ENCODE measurements at places on chromosomes 16 and 17. TPM values are rescaled to one million over a fixed set of nuclear protein-coding genes. Genes with fewer than 3 reads are reported as not detected.

DNA sequence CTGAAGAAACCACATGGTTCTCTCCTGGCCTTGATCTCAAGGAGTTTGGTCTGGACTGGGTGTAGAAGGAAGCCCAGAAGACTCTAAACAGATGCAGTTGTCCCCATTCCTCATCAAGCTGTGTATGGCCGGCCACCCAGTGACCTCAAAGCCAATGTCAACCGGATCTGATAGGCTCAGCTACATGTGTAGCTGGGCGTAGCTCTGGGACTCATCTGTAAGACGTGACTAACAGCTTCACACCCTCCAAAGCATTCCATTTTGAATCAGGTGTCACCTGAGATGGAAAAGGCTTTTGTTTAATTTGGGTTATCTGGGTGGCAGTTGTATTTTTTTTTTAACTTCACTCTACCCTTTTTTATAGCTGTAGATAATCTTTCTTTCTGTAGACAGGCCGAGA lies 130.4 kb downstream of the ABCC12 start:
- no peak for DNase-seq

DNA sequence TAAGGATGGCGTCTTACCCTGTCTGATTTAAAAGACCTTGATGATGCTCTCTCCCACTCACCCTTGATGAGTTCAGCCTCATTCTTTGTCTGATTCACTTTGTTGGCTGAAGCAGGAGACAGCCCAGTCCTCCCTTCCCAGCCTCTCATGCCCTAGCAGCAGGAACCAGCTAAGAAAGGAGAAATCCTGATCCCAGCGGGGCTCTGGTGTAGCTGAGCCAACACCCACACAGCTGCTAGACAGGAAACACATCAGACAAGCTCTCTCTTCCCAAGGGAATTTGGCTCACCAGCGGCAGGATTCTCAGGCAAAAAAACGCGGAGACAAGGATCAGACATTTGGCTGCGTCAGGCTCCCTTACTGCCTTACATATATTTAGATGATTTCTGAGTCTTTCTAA lies 211.5 kb downstream of the CDH11 start:
- no peak for DNase-seq

DNA sequence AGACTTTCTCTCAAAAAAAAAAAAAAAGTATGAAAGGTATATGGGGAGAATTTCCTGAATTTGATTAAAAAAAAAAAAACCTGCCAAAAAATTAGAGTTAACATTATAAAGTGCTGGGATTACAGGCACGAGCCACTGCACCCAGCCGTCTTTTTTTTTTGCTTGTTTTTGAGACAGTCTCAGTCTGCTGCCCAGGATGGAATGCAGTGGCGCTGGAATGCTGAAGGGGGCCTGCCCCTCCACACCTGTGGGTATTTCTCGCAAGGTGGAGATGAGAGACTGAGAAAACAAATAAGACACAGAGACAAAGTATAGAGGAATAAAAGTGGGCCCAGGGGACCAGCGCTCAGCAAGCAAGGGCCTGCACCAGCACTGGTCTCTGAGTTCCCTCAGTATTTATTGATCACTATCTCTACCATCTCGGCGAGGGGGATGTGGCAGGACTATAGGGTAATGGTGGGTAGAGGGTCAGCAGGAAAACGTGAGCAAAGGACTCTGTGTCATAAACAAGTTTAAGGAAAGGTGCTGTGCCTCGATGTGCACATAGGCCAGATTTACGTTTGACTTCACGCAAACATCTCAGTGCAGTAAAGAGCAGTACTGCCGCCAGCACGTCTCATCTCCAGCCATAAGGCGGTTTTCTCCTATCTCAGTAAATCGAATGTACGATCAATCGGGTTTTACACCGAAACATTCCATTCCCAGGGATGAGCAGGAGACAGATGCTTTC lies 117.2 kb downstream of the GOSR1 start:
- no peak for DNase-seq

- no peak for DNase-seq
Observed at GRCh38 chr17:77311371-77311981, 170.7 kb downstream of the SEC14L1 start.

- no peak for DNase-seq
Observed at GRCh38 chr16:9357829-9358228, 266.4 kb downstream of the HAPSTR1 start.

GRCh38 chr17:81807839-81808238 lies 3.9 kb downstream of the GCGR start:
- DNase-seq, result no peak

GRCh38 chr17:77741109-77741508 lies 217.4 kb upstream of the TNRC6C start:
- DNase-seq, result peak; percentile 57

- no peak for DNase-seq
Observed at GRCh38 chr16:48574766-48575165, 35.2 kb downstream of the N4BP1 start.

DNA sequence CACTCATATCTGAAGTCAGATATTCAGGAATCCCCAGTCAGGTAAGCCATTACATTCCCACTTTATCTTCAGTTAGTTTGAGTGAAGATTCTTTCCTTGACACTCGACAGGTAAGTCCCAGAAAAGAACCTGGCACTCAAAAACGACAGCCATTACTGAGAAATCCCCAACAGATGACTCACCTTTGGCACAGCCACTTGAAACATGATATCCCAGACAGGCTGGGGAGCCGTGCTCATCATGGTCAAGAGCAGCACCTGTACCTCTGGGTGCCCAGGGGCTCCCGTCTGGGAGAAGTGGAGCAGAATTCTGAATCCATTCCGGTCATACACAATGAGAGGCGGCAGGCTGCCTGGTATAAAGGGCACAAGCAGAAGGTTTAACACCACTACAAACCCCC lies 16.8 kb upstream of the COG7 start:
- no peak for DNase-seq

- no peak for DNase-seq
Observed at GRCh38 chr16:81451753-81452680, 7.4 kb downstream of the CMIP start.

GRCh38 chr17:27338536-27338985 lies 44.6 kb downstream of the WSB1 start:
- no peak for DNase-seq

GRCh38 chr17:67632141-67632540 lies 85.6 kb upstream of the NOL11 start:
- DNase-seq, result no peak

DNA sequence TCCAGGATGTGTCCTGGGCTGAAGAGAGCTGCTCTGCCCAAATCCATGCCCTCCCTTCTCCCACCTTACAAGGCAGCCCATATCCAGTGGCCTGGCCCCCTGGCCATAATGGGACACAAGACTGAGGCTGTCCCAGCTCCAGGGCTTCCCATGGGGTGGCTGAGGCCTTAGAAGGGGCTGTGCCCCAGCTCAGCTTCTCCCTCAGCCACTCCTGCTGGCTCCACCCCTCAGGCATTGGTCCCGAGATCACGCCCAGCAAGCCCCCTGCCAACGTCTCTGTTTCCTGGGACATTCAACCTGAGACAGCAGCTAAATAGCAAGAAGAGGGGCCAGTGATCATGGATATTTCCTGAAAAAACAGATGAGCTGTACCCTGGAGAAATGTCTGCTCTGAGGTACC lies 43.3 kb downstream of the ARHGAP27 start:
- DNase-seq, result no peak

- DNase-seq, result no peak
Observed at GRCh38 chr16:66750279-66751052, 943 bp downstream of the DYNC1LI2 start.

GRCh38 chr17:17024778-17025300 lies 17.4 kb upstream of the MPRIP start:
- no peak for DNase-seq

- no peak for DNase-seq
Observed at GRCh38 chr16:65136681-65137080, 14.8 kb upstream of the CDH11 start.

GRCh38 chr17:30200106-30200505 lies 35.4 kb downstream of the SLC6A4 start:
- DNase-seq, result no peak

DNA sequence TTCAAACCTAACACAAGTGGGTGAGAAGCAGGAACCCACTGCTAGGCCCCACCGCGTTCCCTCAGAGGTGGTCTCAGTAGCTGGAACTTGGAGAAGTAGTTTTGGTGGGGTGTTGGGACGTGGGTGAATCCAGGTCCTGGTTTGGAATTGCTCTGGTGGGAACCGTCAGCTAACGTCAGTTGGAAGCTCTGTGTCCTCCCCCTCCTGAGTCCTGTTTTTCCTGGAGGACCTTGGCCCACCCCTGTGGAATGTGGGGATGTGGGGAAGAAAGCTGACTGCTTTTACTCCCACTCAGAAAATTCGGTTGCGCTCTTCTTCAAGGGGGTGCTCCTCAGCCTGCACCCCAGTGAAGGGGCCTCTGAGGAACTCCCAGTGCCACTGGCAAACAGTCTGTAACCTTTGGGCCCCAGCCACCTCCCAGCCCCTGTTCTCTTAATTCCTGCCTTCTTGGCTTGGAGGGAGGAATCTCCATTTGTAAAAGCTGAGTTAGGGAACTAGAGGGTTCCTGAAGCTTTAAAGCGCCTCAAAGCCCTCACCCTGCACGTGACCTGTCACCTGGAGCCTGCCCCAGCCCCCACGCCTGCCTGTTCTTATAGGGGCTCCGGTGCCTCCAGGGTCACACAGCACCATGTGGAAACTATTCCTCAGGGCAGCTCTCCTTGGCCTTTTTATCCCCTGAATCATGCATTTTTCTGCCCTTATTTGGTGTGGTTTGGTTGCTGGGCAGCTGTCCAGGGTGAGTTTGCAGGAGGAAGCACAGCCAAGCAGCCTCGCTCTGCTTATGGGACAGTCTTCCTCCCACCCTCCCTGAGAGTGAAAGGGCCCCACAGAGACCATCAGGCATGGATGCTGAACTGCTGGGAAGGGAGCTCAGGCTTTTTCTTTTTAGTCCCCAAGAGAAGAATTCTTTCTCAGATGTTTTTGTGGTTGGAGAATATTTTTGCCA lies 16.2 kb upstream of the NAGLU start:
- peak; percentile 94 for DNase-seq

- no peak for DNase-seq
Observed at GRCh38 chr17:29291163-29291752, 2.7 kb downstream of the NUFIP2 start.

GRCh38 chr17:41784207-41784744 lies 2.2 kb downstream of the JUP start:
- no peak for DNase-seq

- no peak for DNase-seq
Observed at GRCh38 chr17:1509290-1509881, 7.0 kb downstream of the INPP5K start.

GRCh38 chr17:10151667-10152496 lies 46.5 kb downstream of the GAS7 start:
- DNase-seq, result no peak

DNA sequence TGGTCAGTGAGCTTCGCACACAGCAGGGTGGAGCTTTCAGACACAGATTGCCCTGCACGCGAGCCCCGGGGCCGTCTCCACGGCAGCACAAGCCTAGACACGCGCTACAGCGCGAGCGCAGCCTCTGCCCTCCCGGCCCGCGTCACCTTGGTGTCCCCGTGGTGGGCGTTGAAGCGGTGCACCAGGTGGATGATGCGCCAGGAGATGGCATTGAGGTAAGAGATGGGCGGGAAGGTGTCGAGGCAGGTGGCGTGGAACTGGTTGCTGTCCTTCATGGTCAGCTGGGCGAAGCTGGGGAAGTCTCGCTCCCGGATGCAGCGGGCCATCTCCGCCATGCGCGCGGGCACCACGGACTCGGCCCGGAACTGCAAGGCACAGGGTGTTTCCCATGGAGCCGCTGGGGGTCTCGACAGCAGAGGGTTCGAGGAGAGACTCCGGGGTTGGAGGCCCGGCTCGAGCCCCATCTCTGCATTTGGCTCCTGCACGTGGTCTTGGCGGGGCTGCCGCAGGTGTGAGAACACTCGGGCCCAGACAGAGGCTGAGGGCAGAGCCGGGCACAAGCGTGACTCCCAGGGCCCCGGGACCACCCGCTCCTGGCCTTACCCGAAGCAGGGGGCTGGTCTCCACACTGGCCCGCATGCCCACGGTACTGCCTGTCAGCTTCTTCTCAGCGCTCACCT lies 4.3 kb upstream of the CYBA start:
- DNase-seq, result peak; percentile 81

- DNase-seq, result peak; percentile 88
Observed at GRCh38 chr17:42312285-42313130, 24.2 kb downstream of the STAT5A start.

CSF3 gene
- total RNA-seq, result not detected

CHST4 gene
- total RNA-seq, result not detected

ASIC2 gene
- not detected for total RNA-seq

GDPD3 gene
- 13.1 TPM for total RNA-seq

HOXB2 gene
- 13.6 TPM for total RNA-seq

DHRS7C gene
- total RNA-seq, result not detected

ZSCAN10 gene
- total RNA-seq, result not detected

SLC46A1 gene
- 2.6 TPM for total RNA-seq

OR1A1 gene
- total RNA-seq, result not detected

ZNF263 gene
- 46.6 TPM for total RNA-seq

NPIPB6 gene
- 0.76 TPM for total RNA-seq

RHBDL1 gene
- 1.2 TPM for total RNA-seq

LITAFD gene
- total RNA-seq, result not detected

TBC1D3I gene
- total RNA-seq, result not detected

SMIM5 gene
- 5.8 TPM for total RNA-seq

MEOX1 gene
- 2.7 TPM for total RNA-seq

Measured in suprapubic skin (tissue), 4 donors.